CD8-positive, alpha-beta memory T cell (primary cell): ENCODE measurements at places on chromosomes 2 and 18.

DNA sequence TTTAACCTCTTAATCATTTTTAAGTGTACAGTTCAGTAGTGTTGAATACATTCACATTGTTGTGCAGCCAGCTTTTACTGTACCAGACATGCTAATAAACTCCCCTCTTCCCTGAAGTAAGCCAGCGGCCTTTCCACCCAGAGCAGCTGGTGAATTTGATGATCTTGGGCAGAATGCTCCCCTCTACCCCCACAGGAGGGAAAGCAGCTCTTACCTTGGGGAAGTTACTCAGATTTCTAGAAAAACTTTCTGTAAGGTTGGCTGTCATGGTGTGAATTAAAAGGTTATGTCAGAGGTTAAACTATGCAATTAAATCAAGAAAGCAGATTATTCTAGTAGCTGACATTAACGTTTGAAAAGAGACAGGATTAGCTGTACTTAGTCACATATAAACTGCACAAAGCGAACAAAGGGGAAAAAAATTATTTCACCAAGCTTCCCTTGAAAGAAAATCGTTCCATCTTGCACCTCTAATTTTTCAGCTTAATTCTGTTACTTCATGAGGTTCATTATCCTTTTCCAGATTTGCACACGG lies 398.5 kb upstream of the NRP2 start:
- DNase-seq: no peak

- no peak for DNase-seq
Observed at GRCh38 chr18:41642756-41643155, 312.3 kb upstream of the PIK3C3 start.

- DNase-seq: no peak
Observed at GRCh38 chr2:8422450-8422800, 259.4 kb upstream of the ID2 start.

- DNase-seq: no peak
Observed at GRCh38 chr2:66457545-66457944, 22.6 kb downstream of the MEIS1 start.

DNA sequence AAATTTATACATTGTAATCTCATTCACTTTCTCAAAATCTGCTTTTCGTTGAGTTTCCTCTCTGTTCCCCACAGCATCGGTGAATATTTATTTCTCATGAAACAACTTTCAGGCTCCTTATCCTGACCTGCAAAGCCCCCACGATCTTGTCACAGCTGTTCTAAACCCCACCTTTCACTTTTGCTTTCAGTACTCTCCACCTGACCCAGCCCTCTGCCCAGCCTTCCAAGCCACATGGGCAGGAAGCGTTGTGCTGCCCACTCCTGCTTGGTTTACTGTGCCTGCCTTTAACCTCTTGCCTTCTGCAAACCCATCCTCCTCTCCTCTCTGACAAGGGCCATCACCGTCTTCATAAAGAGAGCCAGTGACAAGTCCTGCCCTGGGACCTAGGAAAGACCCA lies 262.5 kb downstream of the GALR1 start:
- DNase-seq: no peak

GRCh38 chr2:69514406-69514805 lies 77.2 kb upstream of the NFU1 start:
- DNase-seq: no peak

DNA sequence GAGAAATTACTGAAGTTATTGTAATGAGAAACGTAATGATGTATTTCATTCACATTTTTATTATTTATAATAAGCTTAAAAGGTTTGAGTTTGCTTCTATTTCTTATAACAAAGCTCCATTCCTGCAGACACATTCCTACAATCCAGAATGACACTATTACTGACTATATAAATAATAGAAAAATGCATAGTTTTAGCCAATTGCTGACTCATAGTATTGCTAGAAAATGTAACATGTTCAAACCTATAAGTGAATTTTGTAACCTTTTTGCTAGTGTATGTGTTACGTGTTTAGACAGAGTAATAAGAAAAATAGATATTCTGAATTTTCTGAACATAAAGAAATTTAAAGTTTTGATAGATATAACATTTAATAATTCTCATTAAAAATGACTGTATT lies 9.3 kb upstream of the VWC2L start:
- no peak for DNase-seq

GRCh38 chr18:39781565-39781964 lies 2173.5 kb upstream of the PIK3C3 start:
- no peak for DNase-seq

- no peak for DNase-seq
Observed at GRCh38 chr2:215498431-215498830, 62.6 kb upstream of the FN1 start.

- no peak for DNase-seq
Observed at GRCh38 chr18:74856434-74856833, 258.8 kb downstream of the ZNF407 start.

DNA sequence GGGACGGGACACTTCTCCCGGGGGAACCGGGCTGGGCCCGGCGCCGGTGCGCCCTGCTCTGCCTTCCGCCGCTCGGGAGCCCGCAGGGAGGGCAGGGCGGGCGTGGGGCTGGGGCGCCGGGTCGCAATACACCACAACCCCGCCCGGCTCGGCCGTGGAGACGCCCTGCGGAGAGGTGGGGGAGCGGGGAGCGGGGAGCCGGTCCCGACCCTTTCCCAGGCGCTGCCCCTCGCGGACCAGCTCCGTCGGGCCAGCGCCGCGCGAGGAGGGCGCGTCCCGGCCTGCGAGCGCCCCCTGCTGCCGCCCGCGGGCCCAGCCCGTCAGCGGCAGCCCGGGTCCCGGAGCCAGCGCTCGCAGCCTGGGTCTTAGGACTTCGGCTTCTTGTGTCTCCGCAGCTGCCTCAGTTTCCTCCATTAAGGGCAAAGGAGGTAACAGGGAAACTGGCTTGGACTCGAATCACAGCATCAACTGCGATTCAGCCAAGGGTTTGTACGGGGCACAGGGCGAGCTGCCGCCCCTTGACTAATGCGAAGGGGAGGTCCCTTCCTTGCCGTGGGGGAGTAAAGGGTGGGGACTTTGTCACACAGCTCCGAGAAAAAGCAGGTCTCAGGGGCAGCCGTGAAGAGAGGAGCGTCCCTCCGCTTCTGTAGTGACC lies 635 bp upstream of the ADRA2B start:
- DNase-seq: peak; percentile 56

- no peak for DNase-seq
Observed at GRCh38 chr2:116719836-116720235, 1094.7 kb upstream of the DDX18 start.

GRCh38 chr2:2237563-2237962 lies 93.5 kb downstream of the MYT1L start:
- DNase-seq: no peak

DNA sequence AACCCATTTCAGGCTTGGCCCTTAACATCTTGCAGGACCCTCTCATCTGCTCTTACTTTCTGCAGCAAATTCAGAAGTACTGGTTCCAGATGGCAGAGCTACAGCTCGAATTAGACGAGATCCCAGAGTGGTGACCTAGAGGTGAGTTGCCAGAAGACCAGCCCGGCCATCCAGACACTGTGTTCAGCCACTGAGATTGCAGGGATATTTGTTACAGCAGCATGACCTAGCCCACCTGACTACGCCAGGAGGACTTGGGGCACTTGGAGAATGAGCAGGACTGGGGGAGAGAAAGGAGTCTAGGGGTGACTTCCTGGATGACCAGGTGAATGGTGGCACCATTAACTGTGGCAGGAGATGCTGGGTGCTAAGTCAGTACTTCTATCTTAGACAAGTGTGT lies 67.2 kb upstream of the ID2 start:
- no peak for DNase-seq

DNA sequence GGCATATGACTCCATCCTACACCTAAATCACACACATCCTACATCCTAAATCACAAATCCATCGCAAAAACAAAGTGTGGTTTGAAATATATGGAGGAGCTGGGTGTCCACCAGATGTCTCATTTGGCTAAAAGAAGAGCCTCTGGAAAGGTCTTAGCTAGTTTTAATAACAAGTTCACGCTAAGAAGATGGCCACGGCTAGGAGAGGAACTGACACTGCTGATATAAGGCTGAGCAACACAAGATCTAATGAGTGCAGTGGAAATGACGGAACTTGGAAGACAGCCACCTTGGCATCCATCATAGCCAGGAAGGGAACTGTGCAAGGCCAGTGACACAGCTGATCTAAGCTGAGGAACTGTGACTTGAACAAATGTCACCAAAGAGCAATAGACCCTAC lies 60.0 kb upstream of the AGAP1 start:
- no peak for DNase-seq
